Stimulated activated CD8-positive, alpha-beta memory T cell treated with anti-CD3 and anti-CD28 coated beads, Interleukin-4, amount 100 ng/mL, for 1 hour (primary cell): ENCODE measurements at places on chromosomes 6 and 20.

- no peak for DNase-seq
Measured at GRCh38 chr6:101402622-101403031, 9.1 kb downstream of the GRIK2 start.

DNA sequence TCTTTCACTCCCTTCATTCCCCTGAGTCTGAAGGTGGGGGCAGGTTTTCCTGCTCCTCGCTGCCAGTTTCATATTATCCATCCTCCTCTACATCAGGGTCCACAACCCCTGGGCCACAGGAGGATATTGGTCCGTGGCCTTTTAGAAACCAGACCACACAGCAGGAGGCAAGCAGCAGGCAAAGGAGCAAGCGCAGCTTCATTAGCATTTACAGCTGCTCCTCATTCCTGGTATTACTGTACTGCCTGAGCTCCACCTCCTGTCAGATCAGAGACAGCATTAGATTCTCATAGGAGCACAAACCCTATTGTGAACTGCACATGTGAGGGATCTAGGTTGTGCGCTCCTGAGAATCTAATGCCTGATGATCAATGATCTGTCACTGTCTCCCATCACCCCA is 380.3 kb downstream of the ARHGAP18 start:
- DNase-seq: no peak

DNA sequence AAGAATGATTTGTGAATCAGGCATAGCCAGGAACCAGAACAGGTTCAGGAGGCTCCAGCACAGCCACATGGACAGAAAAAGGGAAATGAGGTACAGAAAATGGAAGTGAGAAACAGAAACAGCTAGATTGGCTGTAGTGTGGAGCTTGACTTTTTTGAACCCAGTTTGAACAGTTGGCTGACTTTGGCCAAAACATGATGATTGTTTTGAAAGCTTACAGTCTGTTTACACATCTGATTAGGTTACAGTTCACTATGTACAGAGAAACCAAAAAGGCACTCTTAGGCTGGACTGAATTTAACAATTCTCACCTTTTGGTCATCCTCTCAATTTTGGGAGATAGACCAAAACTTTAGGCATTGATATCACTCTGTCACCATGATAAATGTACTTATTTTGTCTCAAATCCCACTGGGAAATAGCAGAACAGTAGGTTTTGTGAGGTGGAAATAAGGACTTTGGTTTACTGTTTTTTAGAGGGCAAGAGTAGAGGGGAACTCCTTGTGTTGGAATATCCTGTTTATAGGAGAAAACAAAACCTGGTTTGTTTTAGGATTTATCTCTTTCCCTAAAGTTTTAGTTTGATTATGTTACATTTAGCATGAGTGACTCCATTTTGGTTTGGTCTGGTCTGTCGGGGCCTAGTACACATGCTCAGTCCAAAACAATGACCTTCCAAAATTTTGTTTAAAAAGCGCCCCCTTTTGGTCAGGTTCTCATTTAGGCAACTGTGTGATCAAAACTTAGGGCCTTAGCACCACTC is 123.1 kb downstream of the OLIG3 start:
- DNase-seq: no peak

- no peak for DNase-seq
Measured at GRCh38 chr6:4459032-4459431, 317.2 kb upstream of the CDYL start.

GRCh38 chr6:19712012-19712688 is 125.0 kb upstream of the ID4 start:
- no peak for DNase-seq

- DNase-seq: no peak
Measured at GRCh38 chr6:125220712-125221111, 67.1 kb downstream of the TPD52L1 start.

- DNase-seq: no peak
Measured at GRCh38 chr6:109515781-109516409, 32.9 kb upstream of the ZBTB24 start.

GRCh38 chr20:2576317-2576727 is 39.9 kb downstream of the TMC2 start:
- DNase-seq: no peak

DNA sequence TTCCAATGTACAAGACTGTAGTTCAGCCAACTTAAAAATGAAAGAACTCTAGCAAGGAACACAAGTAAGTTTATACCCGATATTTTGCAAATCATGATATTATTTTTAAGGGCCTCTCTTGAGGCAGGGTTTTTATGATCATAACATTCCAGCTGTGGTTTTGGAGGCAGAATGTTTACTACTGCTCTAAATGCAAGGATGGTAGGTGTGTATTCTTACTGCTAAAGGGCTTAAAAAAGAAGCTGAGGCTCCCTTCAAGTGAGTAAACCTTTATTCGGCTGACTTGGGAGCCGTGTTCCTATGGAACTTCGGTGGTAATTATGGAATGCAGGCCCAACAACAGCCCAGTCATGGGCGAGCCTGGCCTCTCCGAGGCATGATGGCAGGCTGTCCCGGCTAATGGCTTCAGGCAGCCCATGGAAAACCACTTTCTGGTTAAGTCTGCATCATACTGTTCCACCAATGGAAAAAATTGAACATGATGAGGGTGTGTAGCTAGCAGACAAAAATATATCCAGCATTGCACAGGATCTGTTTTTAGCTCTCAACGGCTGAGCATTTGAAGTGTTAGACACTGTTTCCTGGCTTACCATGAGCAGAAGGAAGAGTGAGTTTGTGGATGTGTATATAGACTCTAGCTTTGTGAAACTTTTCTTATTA is 111.5 kb downstream of the TIAM2 start:
- no peak for DNase-seq

DNA sequence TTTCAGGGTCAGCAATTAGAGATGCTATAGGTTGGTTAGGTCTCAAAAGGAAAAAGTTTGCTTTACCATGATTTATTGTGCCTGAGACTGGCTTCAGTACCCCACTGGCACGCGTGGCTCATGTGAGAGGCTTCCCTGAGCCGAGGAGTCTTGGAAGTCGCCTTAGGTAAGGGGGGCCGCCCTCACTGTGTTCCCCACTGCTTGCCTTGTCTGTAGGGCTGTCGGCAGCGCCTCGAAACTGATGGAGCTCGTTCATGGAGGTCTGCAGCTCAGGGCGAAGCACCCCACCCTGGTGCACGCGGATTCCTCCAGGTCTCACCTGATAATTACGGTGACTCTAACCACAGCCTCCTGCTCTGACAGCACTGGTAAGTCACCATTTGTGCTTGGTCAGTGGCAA is 39.2 kb downstream of the FRMD1 start:
- no peak for DNase-seq

DNA sequence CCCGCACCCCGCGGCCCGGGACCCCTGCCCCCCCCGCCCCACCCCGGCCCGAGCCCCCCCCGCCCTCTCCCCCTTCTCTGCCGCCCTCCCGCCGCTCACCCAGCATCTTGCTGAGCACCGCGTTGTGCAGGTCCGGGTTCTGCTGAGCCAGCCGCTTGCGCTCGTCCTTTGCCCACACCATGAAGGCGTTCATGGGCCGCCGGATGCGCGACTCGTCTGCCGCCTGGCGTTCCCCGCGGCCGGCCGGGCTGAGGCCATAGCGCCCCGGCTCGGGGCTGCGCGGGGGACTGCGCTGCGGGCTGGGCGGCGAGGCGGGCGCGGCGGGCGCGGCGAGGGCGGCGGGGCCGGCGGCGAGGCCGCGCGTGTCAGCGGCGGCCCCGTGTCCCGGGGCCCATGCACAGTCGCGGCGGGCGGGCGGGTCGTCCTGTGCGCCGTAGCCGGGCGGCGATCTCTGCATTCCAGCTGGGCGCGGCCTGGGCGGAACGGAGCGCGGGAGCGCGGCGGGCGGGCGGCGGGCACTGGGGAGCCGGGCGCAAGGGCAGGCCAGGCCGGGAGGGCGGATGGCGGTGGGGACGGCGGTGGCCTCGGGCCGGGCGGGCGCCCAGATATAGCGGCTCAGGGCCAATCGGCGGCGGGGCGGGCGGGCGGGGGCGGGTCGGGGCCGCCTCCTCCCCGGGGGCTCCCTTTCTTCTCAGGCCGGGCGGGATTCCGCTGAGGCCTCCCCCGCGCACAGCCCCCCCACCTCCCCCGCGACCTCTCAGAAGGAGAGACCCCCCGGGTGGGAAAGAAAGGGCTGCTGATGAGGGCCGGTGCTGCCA is at the start of gene SOX18:
SOX18 (minus strand) TSS at position 580 of the 818 bp plus-strand sequence; CDS start at position 457, 123 bp downstream.
- no peak for DNase-seq

DNA sequence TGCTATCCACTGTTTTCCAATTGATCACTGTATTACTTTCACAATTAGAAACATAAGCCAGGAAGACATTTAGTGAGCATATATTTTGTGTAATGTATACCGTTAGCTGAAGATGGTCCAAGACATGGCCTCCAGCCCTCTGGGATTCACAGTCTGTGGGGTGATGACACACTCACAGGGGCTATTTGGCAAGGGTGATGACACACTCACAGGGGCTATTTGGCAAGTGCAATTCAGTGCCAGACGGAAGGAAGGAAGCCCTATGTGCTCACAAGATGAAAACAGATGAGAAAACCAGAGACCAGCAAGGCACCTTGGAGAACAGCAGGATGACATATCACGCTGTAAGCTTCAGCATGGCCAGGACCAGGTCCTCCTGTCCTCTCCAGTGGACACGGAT is 183.7 kb downstream of the MBOAT1 start:
- DNase-seq: no peak

GRCh38 chr6:157476797-157477196 is 95.8 kb downstream of the ZDHHC14 start:
- no peak for DNase-seq
